ENCODE measurements at places on chromosomes 5 and 9.

DNA sequence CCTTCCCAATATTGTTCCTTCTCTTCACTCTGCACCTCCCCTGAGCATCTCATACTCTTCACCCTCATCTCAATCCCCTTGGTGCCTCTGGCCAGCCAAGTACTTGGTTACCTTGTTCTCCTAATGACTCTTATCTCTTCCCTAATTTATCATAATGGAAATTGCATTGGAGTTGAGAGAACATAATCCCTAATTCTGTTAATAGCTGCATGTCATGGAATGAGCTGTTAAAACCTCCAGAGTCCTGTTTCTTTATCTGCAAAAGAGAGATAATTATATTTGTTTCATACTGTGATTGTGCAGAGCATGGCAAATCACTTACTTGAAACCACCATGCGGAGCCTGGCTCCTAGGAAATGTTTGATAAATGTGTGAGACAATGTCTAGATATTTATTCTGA is 1074.9 kb upstream of the DMAC1 start:
- DNase-seq, result no peak

GRCh38 chr5:138910546-138911185 is 35.5 kb upstream of the LRRTM2 start:
- DNase-seq, result no peak

DNA sequence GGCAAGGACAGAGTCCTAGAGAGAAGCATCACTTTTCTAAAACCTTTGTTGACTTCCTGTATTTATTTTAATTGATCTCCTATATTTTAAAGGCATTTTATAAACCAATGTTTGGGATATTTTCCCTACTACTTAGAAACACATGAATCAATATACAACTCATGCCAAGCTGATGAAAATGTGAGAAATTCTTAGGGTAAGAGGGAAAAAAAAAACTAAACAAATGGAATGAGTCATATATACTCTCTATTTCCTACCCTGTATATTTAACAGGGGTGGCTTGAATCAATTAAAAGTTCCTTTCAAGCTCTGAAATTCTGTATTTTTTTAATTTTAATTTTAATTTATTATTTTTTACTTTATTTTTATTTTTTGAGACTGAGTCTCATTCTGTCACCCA is 19.6 kb downstream of the BAAT start:
- no peak for DNase-seq

GRCh38 chr5:141534492-141535213 is 45.8 kb downstream of the PCDHGC5 start:
- no peak for DNase-seq

GRCh38 chr9:100690438-100690837 is 112.6 kb downstream of the CAVIN4 start:
- DNase-seq, result no peak

- no peak for DNase-seq
These were observed 21.6 kb upstream of the CLPTM1L start for GRCh38 chr5:1366514-1366913.

Measured in stimulated activated CD8-positive, alpha-beta memory T cell treated with anti-CD3 and anti-CD28 coated beads, Interleukin-4, amount 100 ng/mL, for 1 hour (primary cell).